ENCODE measurements at places on chromosomes 11 and 22.

- DNase-seq = no peak
Observed at GRCh38 chr22:21032037-21032867, at the start of gene SLC7A4. Gene SLC7A4, minus strand, starts transcription at chr22:21032561. Its CDS starts 749 bp downstream, at chr22:21031812.

- DNase-seq = no peak
Observed at GRCh38 chr11:101299210-101299609, 169.6 kb upstream of the PGR start.

- no peak for DNase-seq
Observed at GRCh38 chr11:8841899-8842298, 69.1 kb upstream of the AKIP1 start.

GRCh38 chr11:121039971-121040613 is 16.2 kb downstream of the TBCEL start:
- no peak for DNase-seq

- DNase-seq = no peak
Observed at GRCh38 chr22:25368271-25368670, 148.8 kb downstream of the CRYBB2 start.
